ENCODE measurements at places on chromosomes 5 and 9.

DNA sequence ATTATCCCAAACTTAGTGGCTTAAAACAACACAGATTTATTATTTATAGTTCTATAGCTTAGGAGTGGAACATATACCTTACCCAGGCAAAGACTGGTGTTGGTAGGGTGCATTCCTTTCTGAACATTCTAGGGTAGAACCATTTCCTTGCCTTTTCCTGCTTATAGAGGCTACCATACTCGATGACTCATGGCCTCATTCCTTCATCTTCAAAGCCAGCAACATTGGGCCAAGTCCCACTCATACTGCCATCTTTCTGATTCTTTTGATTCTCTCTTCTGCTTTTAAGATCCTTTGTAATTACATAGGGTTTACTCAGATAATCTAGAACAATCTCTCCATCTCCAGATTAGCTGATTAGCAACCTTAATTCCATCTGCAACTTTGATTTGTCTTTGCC lies 452.7 kb upstream of the KLF4 start:
- no peak for DNase-seq

GRCh38 chr5:101679816-101680215 lies 616.3 kb downstream of the SLCO4C1 start:
- no peak for DNase-seq

- DNase-seq = peak; percentile 40
These were observed 3.8 kb downstream of the TGFBI start for GRCh38 chr5:136032564-136032963.

- DNase-seq = no peak
These were observed 2.5 kb upstream of the RGMB start for GRCh38 chr5:98770911-98771322.

GRCh38 chr5:134418958-134419357 lies 7.3 kb upstream of the CDKN2AIPNL start:
- no peak for DNase-seq

- no peak for DNase-seq
These were observed 86.5 kb downstream of the DAP start for GRCh38 chr5:10674582-10674981.

DNA sequence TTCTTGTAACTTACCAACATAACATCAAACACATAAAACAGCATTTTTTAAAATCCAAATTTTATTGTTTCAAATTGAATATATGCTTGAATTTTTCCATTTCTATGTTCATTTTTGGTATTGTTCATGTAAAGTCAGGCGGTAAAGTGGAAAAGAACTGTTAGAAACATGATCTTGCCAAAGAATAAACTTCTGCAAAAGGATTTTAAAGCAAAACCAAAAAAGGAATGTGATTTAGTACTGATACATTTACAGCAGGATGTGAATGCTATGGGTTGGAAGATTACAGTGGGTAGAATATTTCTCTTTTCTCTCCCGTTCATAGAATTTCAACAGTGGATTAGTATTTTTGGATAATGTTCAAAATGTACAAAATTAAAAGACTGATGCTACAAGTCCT lies 277.2 kb upstream of the MPDZ start:
- DNase-seq = no peak

DNA sequence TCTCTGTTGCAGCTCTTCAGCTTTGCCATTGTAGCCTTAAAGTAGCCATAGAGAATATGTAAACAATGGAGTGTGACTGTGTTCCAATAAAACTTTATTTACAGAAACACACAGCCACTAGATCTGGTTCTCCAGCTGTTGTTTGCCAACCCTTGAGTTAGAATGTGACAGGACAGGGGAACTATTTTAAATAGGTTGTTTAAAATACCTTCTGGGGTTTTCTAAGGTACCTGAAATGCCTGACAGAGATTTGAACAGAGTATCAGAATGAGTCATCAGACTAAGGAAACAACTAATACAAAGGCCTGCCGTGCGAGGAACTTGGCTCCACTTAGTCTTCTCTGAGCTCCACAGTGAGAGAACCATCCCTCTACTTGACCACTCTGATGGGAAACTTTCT lies 85.4 kb downstream of the HSD17B4 start:
- DNase-seq = no peak

- DNase-seq = peak; percentile 82
These were observed 70.7 kb upstream of the CPLX2 start for GRCh38 chr5:175800656-175801081.

GRCh38 chr5:79074641-79075040 lies 5.1 kb downstream of the BHMT2 start:
- DNase-seq = peak; percentile 5

GRCh38 chr9:131552030-131552429 lies 6.7 kb downstream of the PRRT1B start:
- no peak for DNase-seq

GRCh38 chr5:124034083-124034700 lies 522.2 kb downstream of the CSNK1G3 start:
- no peak for DNase-seq

GRCh38 chr9:22102146-22103053 lies 93.3 kb upstream of the CDKN2B start:
- no peak for DNase-seq

DNA sequence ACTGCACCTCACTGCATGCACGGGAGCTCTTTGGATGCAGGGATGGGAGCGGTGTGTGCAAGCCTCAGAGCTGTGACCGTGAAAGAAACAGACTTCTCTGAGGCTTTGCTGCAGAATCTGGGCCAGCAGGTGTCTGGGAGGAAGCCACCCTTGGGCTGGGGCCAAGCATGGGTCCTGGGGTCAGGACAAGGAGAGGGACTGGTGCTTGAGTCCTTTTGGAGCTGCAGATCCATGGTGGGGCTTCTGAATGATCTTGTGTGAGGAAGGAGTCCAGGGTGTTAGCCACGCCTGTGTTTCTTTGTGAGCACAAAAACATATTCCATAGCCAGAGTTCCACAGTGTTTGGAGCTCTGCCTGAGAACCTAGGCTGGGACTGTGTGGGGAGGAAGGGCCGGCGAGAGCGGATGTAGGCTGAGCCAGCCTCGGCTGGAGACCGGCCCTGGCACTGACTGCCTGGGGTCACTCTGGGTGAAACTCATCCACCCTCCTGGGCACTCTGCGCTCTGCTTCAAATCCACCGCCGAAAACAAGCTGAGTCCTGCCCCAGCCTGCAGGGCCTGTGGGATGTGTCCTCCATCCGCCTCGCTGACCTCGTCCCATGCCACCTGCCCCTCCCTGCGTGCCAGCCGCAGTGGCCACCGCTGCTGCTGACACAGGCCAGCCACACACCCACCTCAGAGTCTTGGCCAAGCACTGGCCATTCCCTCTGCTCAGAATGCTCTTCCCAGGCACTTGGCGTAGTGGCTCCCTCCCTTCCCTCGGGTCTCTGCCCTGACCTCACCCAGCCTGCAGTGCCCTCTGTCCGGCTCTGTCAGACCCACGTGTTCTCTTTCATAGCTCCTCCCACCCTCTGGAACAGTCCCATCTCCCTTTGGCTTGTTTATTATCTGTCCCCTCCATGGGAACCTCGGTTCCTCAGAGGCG lies 26.7 kb downstream of the ERGIC1 start:
- DNase-seq = no peak

DNA sequence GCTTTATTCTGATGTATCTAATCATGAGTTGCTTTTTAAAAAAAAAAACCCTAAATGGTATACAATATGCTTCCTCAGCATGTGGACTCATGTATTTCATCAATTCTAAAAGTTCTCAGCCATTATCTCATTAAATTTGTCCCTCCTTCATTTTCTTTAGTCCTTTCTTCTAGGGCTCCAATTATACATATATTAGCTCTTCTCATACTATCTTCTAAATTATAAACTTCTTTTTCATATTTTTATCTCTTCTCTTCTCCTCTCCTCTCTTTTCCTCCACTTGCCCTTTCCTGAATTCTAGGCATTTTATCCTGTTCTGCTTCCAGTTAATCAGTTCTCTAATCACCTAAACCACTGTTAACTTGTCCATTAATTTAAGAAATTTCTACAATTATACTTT lies 55.0 kb upstream of the IL33 start:
- no peak for DNase-seq

DNA sequence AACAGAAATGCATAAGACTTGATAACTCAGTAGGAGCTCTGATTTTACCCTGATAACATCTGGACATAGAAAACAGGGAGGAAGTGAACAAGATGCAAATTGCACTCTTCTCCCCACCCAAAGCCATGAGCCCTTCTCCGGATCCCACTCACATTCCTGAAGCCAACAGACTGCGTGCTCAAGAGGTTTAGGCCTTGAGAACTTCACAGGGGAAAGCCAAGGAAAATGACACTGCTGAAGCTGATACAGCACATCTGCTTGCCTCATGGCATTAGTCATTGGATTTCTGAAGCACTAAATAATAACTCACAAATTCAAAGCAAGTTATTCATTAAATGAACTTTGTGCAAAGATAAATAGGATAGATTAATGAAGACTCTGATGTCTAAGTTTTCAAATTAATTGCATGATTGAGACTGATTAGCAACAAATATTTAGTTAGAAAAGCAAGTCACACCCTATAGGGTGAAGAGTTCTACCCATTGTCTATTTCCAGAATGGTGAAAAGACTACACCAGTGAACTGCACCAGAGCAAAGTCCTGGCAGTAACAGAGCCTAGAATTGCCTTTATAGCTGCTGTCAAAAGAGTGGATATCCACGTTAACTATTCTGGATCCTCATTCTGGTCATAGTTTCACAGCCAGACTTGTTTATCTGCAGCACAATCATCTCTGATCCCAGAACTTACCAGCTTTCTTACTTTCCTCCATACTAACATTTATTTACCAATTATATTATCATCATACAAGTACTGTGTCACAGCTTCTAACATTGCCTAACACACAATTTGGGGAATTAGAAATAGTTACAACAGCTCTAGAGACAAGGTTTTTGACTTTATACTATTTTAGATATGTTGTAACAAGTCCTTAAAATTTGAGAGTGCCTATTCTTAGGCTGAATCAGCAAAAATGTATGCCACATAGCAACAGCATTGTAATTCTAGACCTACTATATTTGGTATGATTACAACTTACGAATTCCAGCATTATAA lies 432.1 kb upstream of the RGMB start:
- DNase-seq = peak; percentile 86

DNA sequence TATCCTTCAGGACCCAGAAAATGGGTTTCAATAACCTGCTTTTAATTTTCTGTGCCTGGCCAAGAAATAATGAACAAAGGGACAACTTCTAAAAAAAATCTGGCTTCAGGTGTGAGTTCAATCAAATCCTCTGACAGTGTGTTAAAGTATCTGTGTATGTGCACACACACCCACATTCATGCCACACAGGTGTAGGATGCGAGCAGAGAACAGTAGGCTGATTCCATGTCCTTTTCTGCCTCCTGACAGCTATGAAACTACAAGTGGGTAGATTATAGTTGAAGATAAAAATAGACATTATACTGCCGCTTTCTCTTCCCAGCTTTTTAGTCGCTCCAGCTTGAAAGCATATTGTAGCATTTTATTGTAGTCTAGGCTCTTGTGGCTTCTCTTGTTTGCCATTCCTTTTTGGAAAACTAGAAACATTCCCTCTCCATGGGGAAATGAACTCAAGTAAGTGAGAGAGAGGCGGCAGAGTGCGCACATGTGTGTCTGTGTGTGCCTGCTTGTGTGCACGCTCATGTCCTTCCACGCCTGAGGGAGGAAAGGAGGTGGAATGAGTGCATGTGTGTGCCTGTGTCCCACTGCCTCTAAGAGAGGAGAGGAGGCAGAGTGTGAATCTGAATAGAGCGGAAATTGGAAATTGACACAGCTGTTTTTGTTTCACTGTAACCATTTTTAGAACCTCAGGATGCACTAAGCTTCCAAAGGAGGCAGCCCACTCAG lies 273.0 kb downstream of the ELAVL2 start:
- no peak for DNase-seq

DNA sequence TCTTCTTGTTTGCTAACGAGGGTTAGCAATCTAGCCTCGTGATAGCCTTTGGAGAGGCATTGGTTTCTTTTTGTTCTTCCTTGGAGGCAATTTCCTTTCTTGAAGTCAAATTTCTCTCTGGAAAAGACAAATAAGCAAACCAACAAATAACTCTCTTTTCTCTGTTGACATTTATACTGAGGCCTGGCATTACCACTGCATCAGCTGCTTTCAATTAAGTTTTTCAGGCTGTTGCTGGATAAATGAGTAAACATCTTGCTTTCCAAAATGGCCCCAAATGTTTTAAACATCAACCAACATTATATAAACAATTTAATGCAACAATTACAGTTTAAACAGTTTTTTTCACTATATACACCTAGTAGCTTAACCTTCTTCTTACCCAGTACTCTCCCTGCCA lies 264.4 kb downstream of the HTR1A start:
- no peak for DNase-seq

DNA sequence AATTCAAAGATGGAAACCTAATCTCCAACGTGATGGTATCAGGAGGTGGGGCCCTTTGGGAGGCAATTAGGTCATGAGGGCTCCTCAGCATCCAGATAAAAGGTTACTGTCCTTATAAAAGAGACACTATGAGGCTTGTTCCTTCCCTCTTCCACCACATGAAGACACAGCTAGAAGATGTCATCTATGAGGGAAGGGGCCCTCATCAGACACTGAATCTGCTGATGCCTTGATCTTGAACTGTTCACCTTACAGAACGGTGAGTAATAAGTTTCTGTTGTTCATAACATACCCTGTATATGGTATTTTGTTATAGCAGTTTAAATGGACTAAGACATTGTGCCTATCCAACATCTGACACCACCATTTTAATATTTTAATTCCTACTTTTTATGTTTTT lies 19.7 kb upstream of the CCNH start:
- DNase-seq = no peak

DNA sequence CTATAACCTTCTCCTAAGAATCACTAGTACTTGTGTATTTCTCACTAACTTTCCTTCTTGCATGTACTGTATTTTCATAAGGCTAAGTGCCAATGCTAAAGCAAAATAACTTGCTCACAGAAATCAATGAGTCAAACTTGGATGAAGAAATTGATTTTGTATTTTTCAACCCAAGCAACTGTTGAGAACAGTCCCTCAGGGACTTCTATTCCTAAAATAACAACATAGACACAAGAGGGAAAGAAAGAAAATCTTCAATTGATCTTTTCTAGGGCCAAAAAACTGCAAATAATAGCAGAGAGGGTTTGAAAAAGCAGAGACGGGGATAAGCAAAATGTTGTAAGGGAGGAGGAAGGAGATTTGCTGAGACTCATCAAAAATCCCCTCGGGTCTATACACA lies 69.8 kb downstream of the HABP4 start:
- no peak for DNase-seq

GRCh38 chr5:7805379-7805778 lies 45.6 kb downstream of the CFAP90 start:
- no peak for DNase-seq

GRCh38 chr9:124011460-124012301 lies at the start of gene LHX2:
Gene LHX2 (plus strand): TSS chr9:124011768. CDS start chr9:124012349, 581 bp downstream.
- peak; percentile 49 for DNase-seq

GRCh38 chr5:53431665-53432064 lies 48.8 kb upstream of the FST start:
- no peak for DNase-seq

DNA sequence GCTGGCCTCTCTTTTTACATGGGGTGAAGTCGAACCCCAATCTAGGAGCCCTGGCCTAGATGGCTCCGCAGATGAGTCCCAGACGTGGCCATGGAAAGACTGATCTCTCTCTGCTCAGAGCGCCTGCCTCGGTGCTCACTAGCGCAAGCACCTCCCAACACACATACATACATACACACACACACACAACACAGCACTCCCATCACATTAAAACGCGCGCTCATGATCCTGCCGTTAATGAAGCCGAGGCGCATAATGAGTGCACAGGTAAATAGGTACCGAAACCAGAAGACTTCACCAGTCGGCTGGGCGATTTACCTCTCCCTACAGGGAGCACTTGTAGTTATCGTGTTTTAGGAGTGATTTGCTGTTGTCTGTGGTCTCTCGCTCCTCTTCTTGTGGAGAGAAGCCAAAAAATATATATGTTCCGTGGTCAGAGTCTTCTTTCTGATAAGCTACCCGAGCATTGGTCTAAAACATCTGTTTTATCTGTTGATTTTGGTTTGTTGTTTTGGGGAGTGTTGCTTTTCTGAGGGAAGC lies 207.7 kb downstream of the MEF2C start:
- no peak for DNase-seq
